Colonic mucosa (tissue), 4 donors: ENCODE measurements at places on chromosomes 6 and 20. TPM values are rescaled to one million over a fixed set of nuclear protein-coding genes. Genes with fewer than 3 reads are reported as not detected.

LPIN3 gene
- 65.3 TPM for total RNA-seq

CAP2 gene
- total RNA-seq, result 10.4 TPM

EDN1 gene
- 9.5 TPM for total RNA-seq

GRM1 gene
- total RNA-seq, result 0.11 TPM

GRCh38 chr6:32073101-32073500, 34.9 kb downstream of the CYP21A2 start:
- no peak overlapping the region for H3K4me3 ChIP-seq
- H3K27me3 ChIP-seq, result no peaks in the 10 kb centered on the region
- H3K36me3 ChIP-seq, result no peaks in the 10 kb centered on the region
- DNase-seq, result no peak

DNA sequence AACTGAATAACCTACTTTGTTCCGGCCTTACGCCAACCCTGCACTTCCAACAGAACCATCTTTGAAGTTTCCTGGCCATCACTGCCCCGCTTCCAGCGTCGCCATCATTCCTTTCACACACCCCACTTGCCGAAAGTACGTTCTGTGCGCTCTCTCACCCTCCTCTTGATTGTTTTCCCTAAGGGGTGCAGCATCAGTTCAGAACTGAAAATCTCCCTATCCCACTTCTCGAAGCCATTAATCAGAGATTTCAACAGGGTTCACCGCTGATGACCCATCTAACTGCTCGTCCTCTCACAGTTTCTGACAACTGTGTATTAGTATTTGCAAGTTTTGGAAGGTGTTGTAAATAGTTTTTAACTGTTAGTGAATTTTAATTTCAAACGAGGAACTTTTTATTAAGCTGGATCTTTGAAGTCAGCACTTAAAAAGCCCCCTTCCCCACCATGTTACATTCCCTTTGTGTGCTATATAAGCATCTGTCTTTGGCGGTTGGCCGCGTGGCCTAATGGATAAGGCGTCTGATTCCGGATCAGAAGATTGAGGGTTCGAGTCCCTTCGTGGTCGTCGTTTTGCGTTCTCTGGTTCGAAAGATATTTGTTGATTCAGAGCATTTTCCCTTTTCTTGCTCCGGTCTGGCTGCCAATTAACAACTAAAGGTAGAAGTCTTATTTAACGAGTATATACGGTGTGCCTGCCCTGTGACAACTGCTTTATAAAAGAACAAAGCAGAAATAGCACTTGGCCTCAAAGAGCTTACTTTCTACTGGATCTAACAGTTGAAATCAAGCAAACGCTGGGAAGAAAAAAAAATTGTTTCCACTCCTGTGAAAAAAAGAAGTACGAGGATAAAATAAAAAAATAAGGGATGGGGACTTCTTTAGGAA, 42.6 kb downstream of the TRIM27 start:
- H3K36me3 ChIP-seq, result no peaks in the 10 kb centered on the region
- peak; percentile 87 for DNase-seq
- H3K4me3 ChIP-seq, result peak overlapping the region; percentile 34
- no peaks in the 10 kb centered on the region for H3K4me1 ChIP-seq
- H3K27me3 ChIP-seq, result no peaks in the 10 kb centered on the region

- no peak overlapping the region for H3K4me3 ChIP-seq
- DNase-seq, result no peak
- no peaks in the 10 kb centered on the region for H3K36me3 ChIP-seq
- H3K4me1 ChIP-seq, result no peaks in the 10 kb centered on the region
- H3K27ac ChIP-seq, result peak overlapping the region; percentile 29
These were observed 1088.9 kb upstream of the CITED2 start for GRCh38 chr6:140463312-140463710.

DNA sequence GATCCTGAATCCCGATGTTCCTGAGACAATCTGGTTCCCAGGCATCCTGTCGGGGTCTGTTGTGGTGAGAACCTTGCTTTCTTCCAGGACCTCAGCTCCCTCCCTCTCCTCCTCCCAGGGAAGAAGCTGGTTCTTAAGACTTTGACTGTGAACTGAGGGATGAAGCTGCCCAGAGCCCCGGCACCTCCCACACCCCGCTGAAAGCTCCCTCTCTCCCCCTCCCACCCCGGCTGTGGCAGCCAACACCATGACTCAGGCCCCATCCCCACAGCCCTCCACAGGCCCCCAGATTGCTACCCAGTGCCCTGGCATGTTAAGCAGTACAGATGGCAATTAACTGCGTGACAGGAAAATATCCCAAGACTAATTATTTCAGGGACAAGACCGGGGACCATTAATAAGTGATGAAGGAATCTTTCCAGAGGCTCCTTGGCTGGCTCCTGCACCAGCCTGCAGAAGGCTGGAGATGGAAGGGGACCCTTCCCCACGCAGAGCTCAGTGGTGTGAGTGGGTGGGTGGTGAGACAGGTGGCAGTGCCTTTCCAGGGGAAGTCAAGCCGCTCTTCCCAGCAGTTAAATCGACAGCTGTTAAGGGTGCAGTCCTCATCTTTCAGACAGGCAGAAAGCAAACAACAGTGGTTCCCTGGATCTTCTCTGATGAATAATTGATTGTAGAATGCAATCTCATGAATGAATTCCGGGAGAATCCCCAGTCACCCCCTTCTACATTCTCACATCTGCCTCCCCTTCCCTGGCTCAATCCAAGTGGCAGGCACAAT, 237.9 kb downstream of the LRFN2 start:
- H3K27me3 ChIP-seq, result no peaks in the 10 kb centered on the region
- H3K4me3 ChIP-seq, result no peak overlapping the region
- DNase-seq, result no peak
- H3K27ac ChIP-seq, result no peak overlapping the region
- H3K4me1 ChIP-seq, result no peaks in the 10 kb centered on the region
